ENCODE measurements at places on chromosomes 13 and 19.

DNA sequence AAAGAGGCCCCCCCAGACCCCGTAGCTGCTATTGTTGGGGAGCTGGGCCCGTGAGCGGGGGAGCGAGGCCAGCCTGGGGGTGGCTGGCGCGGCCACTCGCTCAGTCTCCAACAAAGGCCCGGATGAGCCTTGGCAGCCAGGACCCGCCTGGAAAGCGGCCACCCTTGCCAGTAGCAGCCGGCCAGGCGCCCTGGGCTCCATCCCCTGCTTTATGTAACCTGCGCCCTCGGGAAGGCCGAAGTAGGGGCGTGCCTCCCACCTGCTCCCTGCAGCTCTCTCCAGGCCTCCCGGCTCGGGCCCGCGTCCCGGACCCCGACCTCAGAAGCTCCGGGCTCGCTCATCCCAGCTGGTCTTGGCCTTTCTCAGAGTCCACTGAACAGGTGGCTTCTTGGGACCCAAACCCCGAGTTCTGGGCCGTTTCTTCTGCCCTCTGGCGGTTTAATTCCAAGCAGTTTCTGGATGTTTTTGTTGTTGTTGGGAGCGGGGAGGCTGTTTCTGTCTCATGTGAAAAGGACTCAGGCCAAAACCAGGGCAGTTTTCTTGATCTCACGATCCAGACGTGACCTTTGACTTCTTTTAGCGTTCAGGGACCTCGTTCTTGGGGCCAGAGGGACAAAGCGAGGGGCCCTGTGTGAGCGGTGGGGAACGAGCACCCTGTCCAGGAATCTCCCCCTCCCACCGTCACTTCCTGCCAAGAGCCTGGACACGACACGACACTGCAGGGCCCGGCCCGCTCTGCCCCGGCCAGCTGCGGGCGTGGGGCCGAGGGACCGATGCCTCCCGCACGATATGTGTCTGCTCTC, 1.2 kb downstream of the CDC34 start:
- DNase-seq = peak; percentile 33

DNA sequence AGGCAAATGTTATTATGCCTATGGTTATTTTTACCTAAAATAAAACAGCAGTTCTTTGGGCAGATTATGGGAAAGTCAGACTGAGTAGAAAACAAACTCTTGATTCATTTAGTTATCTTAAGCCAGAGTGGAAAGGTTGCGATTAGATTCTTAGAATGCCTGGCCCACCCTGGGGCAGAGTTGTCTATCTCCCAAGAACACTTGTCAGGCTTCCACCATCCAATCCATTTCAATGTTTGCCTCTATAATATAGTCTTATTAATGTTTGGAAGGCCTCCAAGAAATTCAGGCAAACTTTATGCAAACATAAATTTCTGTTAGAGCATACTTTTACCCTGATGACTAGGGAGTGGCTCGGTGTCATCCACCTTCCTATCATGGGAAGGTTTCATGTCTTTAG, 207.0 kb downstream of the SLITRK6 start:
- no peak for DNase-seq

GRCh38 chr13:39463611-39464010, 139.4 kb downstream of the LHFPL6 start:
- no peak for DNase-seq

- no peak for DNase-seq
Measured at GRCh38 chr13:44021422-44021821, 141.7 kb downstream of the LACC1 start.

DNA sequence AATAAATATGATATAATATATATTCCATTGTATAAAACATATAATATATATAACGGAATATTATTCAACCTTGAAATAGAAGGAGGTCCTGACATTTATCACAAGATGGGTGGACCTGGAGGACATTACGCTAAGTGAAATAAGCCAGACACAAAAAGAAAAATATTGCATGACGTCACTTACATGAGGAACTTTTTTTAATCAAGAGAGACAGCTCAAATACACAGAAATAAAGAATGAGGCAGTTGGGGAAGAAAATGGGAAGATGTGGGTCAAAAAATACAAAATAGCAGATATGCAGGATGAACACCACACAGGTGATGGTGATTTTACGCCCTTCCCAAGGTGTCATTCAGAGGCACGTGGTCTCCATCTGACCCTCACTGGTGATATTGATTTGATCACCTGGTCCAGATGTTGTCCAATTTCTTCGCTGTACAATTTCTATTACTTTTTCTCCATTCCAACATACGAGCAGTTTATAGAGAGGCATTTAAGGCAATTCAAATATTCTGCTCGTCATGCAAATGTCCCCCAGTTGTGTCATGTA, 513 bp upstream of the ZNF317 start:
- DNase-seq = no peak

GRCh38 chr19:14670408-14670807, 4.2 kb downstream of the ADGRE3 start:
- no peak for DNase-seq

Measured in activated naive CD4-positive, alpha-beta T cell treated with anti-CD3 and anti-CD28 coated beads, Interleukin-2, amount 50 U/mL, for 16 hours (primary cell).